Fibroblast of lung (primary cell): ENCODE measurements at places on chromosomes 16 and 17. TPM values are rescaled to one million over a fixed set of nuclear protein-coding genes. Genes with fewer than 3 reads are reported as not detected.

SLC6A2 gene
- not detected in 2 replicates for total RNA-seq

GINS2 gene
- 0.26 and 1.8 TPM in 2 replicates for total RNA-seq

ANKFN1 gene
- 0.26 TPM in 1 of 2 replicates, not detected in the other for total RNA-seq

SOST gene
- not detected in 2 replicates for total RNA-seq

DNA sequence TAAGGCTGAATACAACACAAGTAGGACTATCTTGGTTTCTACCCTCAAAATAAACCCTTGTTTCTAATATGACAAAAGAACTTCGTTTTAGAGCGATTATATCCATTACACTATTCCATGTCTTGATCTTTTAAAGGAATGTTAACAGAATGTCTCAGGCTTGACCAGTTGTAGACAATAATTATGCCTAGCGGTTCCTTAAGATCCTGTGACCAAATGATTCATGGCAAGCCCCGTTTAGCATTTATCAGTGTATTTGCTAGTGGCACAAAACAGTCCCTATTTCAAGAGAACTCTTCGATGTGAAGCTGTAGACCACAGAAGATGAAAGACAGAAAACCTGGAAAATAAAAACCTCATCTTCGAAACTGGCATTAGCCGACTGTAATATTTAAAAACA is 200.9 kb upstream of the SOX9 start:
- no peaks in the 10 kb centered on the region for H3K36me3 ChIP-seq
- no peaks in the 10 kb centered on the region for H3K27me3 ChIP-seq
- H3K4me3 ChIP-seq = no peak overlapping the region
- DNase-seq = no peak
- no peaks in the 10 kb centered on the region for H3K4me1 ChIP-seq

- H3K36me3 ChIP-seq = peaks cover 13% of the 10 kb centered on the region
- H3K4me1 ChIP-seq = no peaks in the 10 kb centered on the region
- no peak overlapping the region for H3K27ac ChIP-seq
- DNase-seq = peak; percentile 19
- no peaks in the 10 kb centered on the region for H3K27me3 ChIP-seq
Observed at GRCh38 chr17:76405967-76406647, 21.7 kb downstream of the SPHK1 start.

- no peak overlapping the region for H3K27ac ChIP-seq
- H3K4me1 ChIP-seq = peaks cover 12% of the 10 kb centered on the region
- H3K36me3 ChIP-seq = peaks cover 31% of the 10 kb centered on the region
- DNase-seq = no peak
- no peak overlapping the region for H3K4me3 ChIP-seq
Observed at GRCh38 chr16:16090238-16090637, 133.1 kb downstream of the ABCC6 start.

GRCh38 chr16:69495821-69496220 is 69.9 kb upstream of the NFAT5 start:
- H3K4me3 ChIP-seq = no peak overlapping the region
- no peaks in the 10 kb centered on the region for H3K36me3 ChIP-seq
- DNase-seq = no peak
- H3K27ac ChIP-seq = no peak overlapping the region

DNA sequence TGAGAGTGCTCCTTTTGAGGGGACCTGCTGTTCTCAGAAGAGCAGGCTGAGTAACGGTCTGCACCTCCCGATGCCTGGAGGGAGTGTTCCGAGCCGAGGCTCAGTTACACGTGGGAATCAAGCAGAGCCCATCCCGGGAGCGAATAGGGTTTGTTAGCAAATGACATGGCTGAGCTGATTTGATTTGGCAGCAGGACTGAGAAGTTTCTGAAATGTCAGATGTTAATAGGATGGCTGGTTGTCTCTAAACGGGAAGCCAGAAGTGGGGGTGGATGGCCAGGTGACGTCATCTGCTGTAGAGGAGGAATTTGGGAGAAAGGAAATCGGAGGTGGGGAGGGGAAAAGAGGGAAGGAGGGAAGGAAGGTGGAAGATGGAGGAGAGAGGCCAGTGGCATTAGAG is 128.0 kb downstream of the RAP1GAP2 start:
- H3K36me3 ChIP-seq = no peaks in the 10 kb centered on the region
- H3K4me1 ChIP-seq = no peaks in the 10 kb centered on the region

- no peaks in the 10 kb centered on the region for H3K27me3 ChIP-seq
- H3K4me1 ChIP-seq = no peaks in the 10 kb centered on the region
- H3K4me3 ChIP-seq = no peak overlapping the region
- no peak overlapping the region for H3K27ac ChIP-seq
- no peak for DNase-seq
Observed at GRCh38 chr16:23877107-23878070, 41.6 kb downstream of the PRKCB start.

DNA sequence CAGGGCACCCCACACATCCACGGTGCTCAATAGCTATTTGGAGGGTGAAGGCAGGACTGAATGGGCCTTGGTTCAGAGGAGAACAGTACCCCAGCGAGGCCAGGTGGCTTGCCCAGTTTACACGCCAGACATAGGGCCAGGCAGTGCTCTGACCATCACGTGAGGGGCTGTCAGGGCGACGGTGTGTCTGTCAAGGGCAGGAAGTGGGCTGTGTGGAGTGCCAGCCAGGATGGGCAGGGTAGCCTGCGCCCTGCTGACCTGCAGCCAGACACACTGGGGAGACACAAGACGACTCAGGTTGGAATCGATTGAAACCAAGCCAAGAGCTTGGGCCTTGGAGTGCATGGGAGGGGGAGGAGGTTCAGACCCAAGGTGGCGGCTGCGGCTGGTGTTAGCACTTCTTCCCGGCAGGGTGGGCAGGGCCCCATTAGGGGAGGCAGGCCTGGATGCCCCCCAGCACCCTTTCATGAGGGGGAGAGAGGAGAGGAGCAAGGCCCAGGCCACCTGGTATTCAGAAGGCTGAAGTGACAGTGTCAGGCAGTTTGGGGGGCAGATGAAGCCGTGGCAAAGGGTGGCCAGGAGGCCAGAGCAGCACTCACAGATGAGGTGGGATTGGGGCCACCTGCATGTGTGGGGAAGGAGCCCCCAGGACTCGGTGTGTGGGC is 68.2 kb downstream of the SREBF1 start:
- H3K27ac ChIP-seq = no peak overlapping the region
- H3K4me3 ChIP-seq = no peak overlapping the region
- no peak for DNase-seq
- peaks cover 2% of the 10 kb centered on the region for H3K36me3 ChIP-seq
- no peaks in the 10 kb centered on the region for H3K27me3 ChIP-seq

GRCh38 chr16:59612094-59612493 is 878.0 kb upstream of the GOT2 start:
- no peaks in the 10 kb centered on the region for H3K36me3 ChIP-seq
- H3K27ac ChIP-seq = no peak overlapping the region
- H3K27me3 ChIP-seq = no peaks in the 10 kb centered on the region
- DNase-seq = no peak
- no peak overlapping the region for H3K4me3 ChIP-seq
- H3K4me1 ChIP-seq = no peaks in the 10 kb centered on the region

- no peak for DNase-seq
- no peaks in the 10 kb centered on the region for H3K36me3 ChIP-seq
Observed at GRCh38 chr17:65088621-65089360, 32.3 kb upstream of the GNA13 start.

GRCh38 chr17:59800530-59800942 is 92.2 kb downstream of the TUBD1 start:
- H3K4me3 ChIP-seq = no peak overlapping the region
- H3K4me1 ChIP-seq = peaks cover 2% of the 10 kb centered on the region
- peak; percentile 40 for DNase-seq
- H3K27me3 ChIP-seq = no peaks in the 10 kb centered on the region

GRCh38 chr17:70808596-70808995 is 639.3 kb downstream of the KCNJ2 start:
- H3K4me1 ChIP-seq = no peaks in the 10 kb centered on the region
- no peaks in the 10 kb centered on the region for H3K27me3 ChIP-seq
- H3K36me3 ChIP-seq = no peaks in the 10 kb centered on the region
- no peak overlapping the region for H3K4me3 ChIP-seq

GRCh38 chr16:61596655-61597054 is 439.6 kb downstream of the CDH8 start:
- H3K27me3 ChIP-seq = no peaks in the 10 kb centered on the region
- H3K36me3 ChIP-seq = no peaks in the 10 kb centered on the region
- H3K4me3 ChIP-seq = no peak overlapping the region
- no peaks in the 10 kb centered on the region for H3K4me1 ChIP-seq
- H3K27ac ChIP-seq = no peak overlapping the region
- no peak for DNase-seq

GRCh38 chr17:20089756-20090547 is 80.8 kb downstream of the SPECC1 start:
- no peak overlapping the region for H3K27ac ChIP-seq
- peaks cover 7% of the 10 kb centered on the region for H3K4me1 ChIP-seq
- peaks cover 2% of the 10 kb centered on the region for H3K27me3 ChIP-seq
- no peak overlapping the region for H3K4me3 ChIP-seq

GRCh38 chr17:42171831-42172230 is 9.1 kb downstream of the KCNH4 start:
- H3K27me3 ChIP-seq = peaks cover 11% of the 10 kb centered on the region
- H3K36me3 ChIP-seq = no peaks in the 10 kb centered on the region
- no peak overlapping the region for H3K27ac ChIP-seq
- DNase-seq = no peak
- H3K4me3 ChIP-seq = no peak overlapping the region
- no peaks in the 10 kb centered on the region for H3K4me1 ChIP-seq

GRCh38 chr17:75078284-75079022 is 9.3 kb upstream of the SLC16A5 start:
- H3K27ac ChIP-seq = peak overlapping the region; percentile 39
- no peak overlapping the region for H3K4me3 ChIP-seq
- peaks cover 22% of the 10 kb centered on the region for H3K4me1 ChIP-seq
- DNase-seq = peak; percentile 84
- no peaks in the 10 kb centered on the region for H3K36me3 ChIP-seq

GRCh38 chr16:78677181-78677731 is 577.8 kb downstream of the WWOX start:
- H3K27ac ChIP-seq = no peak overlapping the region
- H3K36me3 ChIP-seq = no peaks in the 10 kb centered on the region
- peaks cover 5% of the 10 kb centered on the region for H3K4me1 ChIP-seq
- H3K27me3 ChIP-seq = no peaks in the 10 kb centered on the region
- DNase-seq = peak; percentile 76
- H3K4me3 ChIP-seq = no peak overlapping the region
